Body of pancreas (tissue), 4 donors: ENCODE measurements at places on chromosomes 3 and 15. TPM values are rescaled to one million over a fixed set of nuclear protein-coding genes. Genes with fewer than 3 reads are reported as not detected.

DNA sequence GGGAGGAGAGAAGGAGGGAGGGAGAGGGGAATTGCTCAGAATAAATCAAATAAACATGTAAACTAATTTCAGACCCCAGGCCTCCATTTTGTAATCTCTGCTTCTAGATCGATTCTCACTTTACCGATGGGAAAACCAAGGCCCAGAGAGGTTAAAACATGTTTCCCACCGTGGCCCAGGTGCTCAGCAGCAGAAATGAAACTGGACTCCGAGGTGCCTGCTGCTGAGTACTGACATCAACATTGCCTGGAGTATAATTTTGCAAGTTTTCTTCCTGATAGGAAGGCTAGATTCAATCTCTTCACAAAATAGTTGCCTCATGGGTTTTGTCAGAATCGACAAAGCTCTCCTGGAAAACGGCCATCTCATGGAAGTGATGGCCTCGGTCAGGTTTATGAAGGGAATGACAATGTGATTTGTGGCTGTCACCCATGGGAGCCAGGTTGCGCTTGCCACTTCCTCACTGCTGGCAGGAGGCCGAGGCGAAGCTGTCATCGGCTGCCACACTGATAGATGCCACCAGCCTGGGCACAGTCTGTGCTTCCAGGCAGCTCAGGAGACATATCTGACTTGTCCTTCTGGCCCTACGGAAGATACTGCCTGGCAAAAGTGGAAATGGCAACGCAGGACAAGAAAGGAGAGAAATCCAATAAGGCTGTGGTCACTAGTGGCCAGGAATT is 133.1 kb upstream of the LRRN1 start:
- no peak overlapping the region for H3K27ac ChIP-seq
- H3K4me3 ChIP-seq: no peak overlapping the region
- H3K4me1 ChIP-seq: no peaks in the 10 kb centered on the region
- no peak for DNase-seq
- H3K36me3 ChIP-seq: no peaks in the 10 kb centered on the region
- H3K27me3 ChIP-seq: no peaks in the 10 kb centered on the region

DNA sequence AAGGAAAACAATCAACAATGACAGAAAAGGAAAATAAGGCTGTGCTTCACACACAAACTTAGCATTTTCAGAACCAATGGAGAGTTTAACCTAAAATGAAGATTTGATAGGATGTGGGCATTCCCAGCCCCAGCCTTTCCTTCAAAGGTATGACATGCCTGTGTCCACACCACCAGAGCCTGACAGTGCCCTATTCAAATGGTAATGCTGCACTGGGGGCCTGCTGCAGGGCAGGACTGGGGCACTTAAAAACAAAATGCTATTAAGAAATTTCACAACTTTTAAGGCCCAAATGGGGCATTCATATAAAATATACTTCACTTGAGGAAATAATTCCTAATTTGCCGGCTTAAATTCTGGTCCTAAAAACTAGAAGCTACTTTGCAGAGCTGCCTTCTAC is 30.9 kb upstream of the TKT start:
- peaks cover 7% of the 10 kb centered on the region for H3K36me3 ChIP-seq
- H3K4me3 ChIP-seq: no peak overlapping the region
- DNase-seq: no peak
- H3K4me1 ChIP-seq: no peaks in the 10 kb centered on the region

Gene DNASE1L3
- 2.1 TPM for total RNA-seq

- H3K27me3 ChIP-seq: peaks cover 35% of the 10 kb centered on the region
- DNase-seq: peak; percentile 42
- no peaks in the 10 kb centered on the region for H3K36me3 ChIP-seq
- peaks cover 63% of the 10 kb centered on the region for H3K4me1 ChIP-seq
- no peak overlapping the region for H3K27ac ChIP-seq
Measured at GRCh38 chr15:40930430-40931299, 1.5 kb downstream of the DLL4 start.

DNA sequence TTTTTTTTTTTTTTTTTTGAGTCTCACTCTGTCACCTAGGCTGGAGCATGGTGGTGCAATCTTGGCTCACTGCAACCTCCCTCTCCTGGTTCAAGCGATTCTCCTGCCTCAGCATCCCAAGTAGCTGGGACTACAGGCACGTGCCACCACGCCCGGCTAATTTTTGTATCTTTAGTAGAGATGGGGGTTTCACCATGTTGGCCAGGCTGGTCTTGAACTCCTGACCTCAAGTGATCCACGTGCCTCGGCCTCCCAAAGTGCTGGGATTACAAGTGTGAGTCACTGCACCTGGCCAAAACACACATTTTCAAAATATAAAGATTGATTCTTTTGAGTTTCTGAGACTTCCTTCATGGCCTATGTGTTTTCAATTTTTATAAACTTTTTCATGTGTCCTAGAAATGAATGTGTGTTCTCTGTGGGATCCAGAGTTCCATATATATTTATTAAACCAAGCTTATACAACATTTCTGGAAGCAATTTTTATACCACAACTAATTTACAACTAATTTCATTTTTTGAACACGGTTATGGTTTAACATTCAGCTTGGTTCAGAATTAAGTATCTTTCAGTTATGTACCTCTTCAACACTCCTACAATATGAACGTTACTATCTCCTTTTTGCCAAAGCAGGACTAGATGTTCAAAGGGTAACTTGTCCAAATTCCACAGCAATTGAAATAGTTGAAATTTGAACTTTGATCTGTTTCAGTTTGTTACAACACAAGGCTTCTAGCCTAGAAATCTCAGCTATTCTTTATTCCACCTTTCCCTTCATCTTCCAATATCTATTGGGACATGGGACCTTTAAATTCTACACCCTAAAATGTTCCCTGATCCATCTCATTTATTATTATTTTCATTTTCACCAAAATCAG is 1.5 kb downstream of the ACAD11 start:
- no peak for DNase-seq
- H3K4me1 ChIP-seq: peaks cover 34% of the 10 kb centered on the region
- no peaks in the 10 kb centered on the region for H3K27me3 ChIP-seq
- H3K27ac ChIP-seq: no peak overlapping the region
- no peaks in the 10 kb centered on the region for H3K36me3 ChIP-seq

Gene PLSCR5
- not detected for total RNA-seq

GRCh38 chr3:184597829-184598573 is 36.4 kb downstream of the EPHB3 start:
- no peaks in the 10 kb centered on the region for H3K27me3 ChIP-seq
- H3K36me3 ChIP-seq: no peaks in the 10 kb centered on the region
- DNase-seq: peak; percentile 47
- peak overlapping the region; percentile 20 for H3K27ac ChIP-seq
- peaks cover 20% of the 10 kb centered on the region for H3K4me1 ChIP-seq
- H3K4me3 ChIP-seq: no peak overlapping the region

Gene KAT2B
- total RNA-seq: 25.2 TPM

- H3K27ac ChIP-seq: no peak overlapping the region
- no peaks in the 10 kb centered on the region for H3K27me3 ChIP-seq
- DNase-seq: no peak
- H3K4me1 ChIP-seq: no peaks in the 10 kb centered on the region
Measured at GRCh38 chr3:38614651-38615352, 34.7 kb downstream of the SCN5A start.

Gene TMEM40
- total RNA-seq: not detected

DNA sequence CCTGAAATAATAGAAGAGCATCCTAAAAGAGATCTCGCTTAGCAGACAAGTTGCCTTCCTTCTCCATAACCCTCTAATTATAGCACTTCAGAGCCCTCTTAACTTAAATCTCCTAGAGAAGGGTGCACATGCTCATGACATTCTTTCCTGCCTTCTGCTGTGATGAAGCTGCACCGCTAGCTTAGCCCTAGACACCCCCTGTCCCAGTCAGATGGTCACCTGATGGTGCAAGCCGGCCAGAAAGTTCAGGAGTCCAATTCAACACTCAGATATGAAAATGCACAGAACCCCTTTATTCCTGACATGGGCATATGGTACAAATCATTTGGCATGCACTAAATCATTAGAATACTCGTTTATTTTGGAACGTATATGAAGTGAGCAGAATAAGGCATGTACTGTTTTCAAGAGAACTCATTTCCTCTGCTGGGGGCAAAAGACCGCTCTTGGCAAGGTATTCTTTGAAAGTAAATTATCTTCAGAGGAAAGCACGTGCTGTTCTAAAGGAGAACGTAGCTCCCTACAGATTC is 420.4 kb upstream of the PROK2 start:
- DNase-seq: no peak
- H3K36me3 ChIP-seq: no peaks in the 10 kb centered on the region
- H3K27ac ChIP-seq: no peak overlapping the region
- no peaks in the 10 kb centered on the region for H3K4me1 ChIP-seq

DNA sequence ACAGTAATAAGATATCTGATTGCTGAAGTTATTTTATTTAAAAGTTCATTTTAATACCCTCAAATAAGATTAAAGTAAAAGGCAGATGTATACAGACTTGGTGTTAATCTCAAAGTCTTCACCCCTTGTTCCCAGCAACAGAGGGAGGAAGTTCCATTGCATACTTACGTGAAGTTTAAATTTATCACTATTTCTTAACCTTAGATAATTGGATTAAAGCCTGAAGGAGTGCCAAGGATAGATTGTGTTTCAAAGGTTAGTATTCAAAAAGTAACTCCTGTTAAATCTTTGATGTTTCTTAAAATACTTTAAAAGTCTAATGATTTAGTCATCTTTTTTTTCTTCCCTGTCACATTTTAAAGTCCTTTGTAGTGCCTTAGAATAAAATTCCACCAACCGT is 39.3 kb downstream of the ATP1B3 start:
- no peaks in the 10 kb centered on the region for H3K27me3 ChIP-seq
- DNase-seq: no peak
- H3K4me3 ChIP-seq: no peak overlapping the region
- no peaks in the 10 kb centered on the region for H3K4me1 ChIP-seq

Gene SLC25A20
- 31.4 TPM for total RNA-seq

- no peak for DNase-seq
- no peaks in the 10 kb centered on the region for H3K27me3 ChIP-seq
- H3K4me3 ChIP-seq: no peak overlapping the region
- no peak overlapping the region for H3K27ac ChIP-seq
- H3K36me3 ChIP-seq: no peaks in the 10 kb centered on the region
- H3K4me1 ChIP-seq: no peaks in the 10 kb centered on the region
Measured at GRCh38 chr3:53202331-53203015, 41.5 kb downstream of the PRKCD start.

Gene SLC22A13
- total RNA-seq: 0.52 TPM

GRCh38 chr3:13491206-13491974 is 11.3 kb downstream of the HDAC11 start:
- H3K4me1 ChIP-seq: peaks cover 10% of the 10 kb centered on the region
- DNase-seq: no peak
- no peaks in the 10 kb centered on the region for H3K36me3 ChIP-seq
- no peaks in the 10 kb centered on the region for H3K27me3 ChIP-seq
- no peak overlapping the region for H3K27ac ChIP-seq
- no peak overlapping the region for H3K4me3 ChIP-seq

Gene NRROS
- total RNA-seq: 1.8 TPM

DNA sequence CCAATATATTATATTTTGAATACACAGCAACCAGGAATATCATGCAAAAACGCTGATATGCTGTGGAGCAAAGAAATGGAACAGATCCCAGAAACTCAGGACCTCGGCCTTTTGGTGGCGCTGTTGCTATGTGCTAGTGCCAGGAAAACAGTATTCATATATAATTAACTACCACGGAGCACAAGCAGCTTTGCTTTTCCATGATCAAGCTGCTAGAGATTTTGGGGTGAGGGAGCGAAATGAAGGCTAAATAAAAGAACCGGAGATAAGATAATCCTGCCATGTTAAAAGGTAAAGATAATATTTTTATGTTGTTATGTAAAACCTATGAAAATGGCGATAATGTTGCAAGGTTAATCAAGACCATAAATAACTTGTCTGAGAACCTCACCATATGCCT is 157.7 kb upstream of the FAM3D start:
- H3K27ac ChIP-seq: no peak overlapping the region
- DNase-seq: peak; percentile 74
- H3K4me3 ChIP-seq: no peak overlapping the region
- H3K36me3 ChIP-seq: no peaks in the 10 kb centered on the region

DNA sequence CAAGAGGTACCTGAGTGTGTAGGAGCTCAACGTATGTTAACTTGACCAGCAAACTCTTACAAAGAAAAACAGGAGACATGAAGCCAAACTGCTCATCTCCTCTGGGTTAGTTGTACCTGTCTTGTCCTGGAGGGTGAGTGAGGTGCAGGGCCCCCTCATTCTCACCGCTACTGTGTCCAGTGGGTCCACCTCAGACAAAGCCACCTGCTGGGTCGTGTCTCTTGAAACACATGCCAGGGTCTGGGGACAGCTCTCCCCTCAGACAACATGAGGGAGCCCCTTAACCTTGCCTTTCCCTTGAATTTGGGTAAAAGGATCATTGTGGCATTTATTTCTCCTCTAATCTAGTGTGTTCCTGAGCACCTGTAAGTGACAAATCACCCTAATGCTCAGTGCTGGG is 185.6 kb downstream of the TLE3 start:
- H3K27me3 ChIP-seq: no peaks in the 10 kb centered on the region
- no peaks in the 10 kb centered on the region for H3K4me1 ChIP-seq
- H3K4me3 ChIP-seq: no peak overlapping the region
- no peak overlapping the region for H3K27ac ChIP-seq

- no peak overlapping the region for H3K27ac ChIP-seq
- no peaks in the 10 kb centered on the region for H3K27me3 ChIP-seq
- H3K4me3 ChIP-seq: no peak overlapping the region
- no peaks in the 10 kb centered on the region for H3K4me1 ChIP-seq
- no peaks in the 10 kb centered on the region for H3K36me3 ChIP-seq
Measured at GRCh38 chr3:177944228-177944661, 592.0 kb upstream of the KCNMB2 start.

DNA sequence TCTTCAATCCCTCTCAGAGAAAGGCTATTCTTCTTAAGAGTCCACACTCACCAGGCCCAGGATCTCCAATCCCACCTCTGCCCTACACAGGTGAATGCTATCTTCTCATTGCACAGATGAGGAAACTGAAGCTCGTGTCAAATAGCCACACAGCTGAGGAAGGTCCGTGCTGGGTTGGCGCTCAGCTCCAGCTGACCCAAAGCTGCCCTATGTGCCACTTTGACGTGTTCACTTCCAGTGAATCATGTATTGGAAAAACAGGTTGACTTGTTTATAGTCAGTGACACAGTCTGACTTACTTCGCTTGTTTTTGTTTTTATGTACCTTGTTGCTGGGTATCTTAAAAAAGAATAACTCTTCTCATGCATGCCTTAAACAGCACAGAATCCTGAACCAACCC is 32.4 kb upstream of the ALDH1A3 start:
- no peaks in the 10 kb centered on the region for H3K36me3 ChIP-seq
- peaks cover 9% of the 10 kb centered on the region for H3K4me1 ChIP-seq
- no peaks in the 10 kb centered on the region for H3K27me3 ChIP-seq
- no peak overlapping the region for H3K27ac ChIP-seq
- no peak for DNase-seq

DNA sequence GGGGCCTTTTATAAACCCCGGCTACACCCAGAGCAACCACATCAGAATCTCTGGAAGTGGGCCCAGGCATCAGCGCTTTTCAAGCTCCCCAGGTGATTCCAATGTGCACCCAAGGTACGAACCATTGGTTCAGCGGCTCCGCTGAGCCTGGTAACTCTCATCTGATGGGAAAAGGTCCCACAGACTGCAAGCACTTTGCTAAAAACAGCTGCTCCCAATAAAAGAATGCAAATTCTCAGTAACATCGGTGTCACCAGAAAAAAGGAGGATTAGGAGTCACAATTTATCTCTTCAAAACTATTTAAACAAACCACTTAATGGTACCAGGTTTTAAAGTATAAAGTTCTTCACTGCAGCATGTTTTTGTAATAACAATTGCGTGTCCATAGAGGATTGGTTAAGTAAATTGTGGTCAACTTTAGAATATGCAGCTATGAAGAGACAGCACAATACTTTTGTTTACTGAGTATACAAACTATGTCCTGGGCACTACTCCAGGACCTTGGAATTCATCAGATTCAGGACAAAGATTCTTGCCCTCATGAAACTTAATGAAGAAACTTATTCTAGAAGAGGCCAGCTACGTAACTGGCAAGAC is 660.7 kb upstream of the ADAMTS9 start:
- H3K27ac ChIP-seq: no peak overlapping the region
- H3K4me1 ChIP-seq: no peaks in the 10 kb centered on the region
- H3K4me3 ChIP-seq: no peak overlapping the region
- H3K36me3 ChIP-seq: no peaks in the 10 kb centered on the region
- H3K27me3 ChIP-seq: no peaks in the 10 kb centered on the region
- no peak for DNase-seq
